RKO (cell line): ENCODE measurements at places on chromosomes 5 and 9.

DNA sequence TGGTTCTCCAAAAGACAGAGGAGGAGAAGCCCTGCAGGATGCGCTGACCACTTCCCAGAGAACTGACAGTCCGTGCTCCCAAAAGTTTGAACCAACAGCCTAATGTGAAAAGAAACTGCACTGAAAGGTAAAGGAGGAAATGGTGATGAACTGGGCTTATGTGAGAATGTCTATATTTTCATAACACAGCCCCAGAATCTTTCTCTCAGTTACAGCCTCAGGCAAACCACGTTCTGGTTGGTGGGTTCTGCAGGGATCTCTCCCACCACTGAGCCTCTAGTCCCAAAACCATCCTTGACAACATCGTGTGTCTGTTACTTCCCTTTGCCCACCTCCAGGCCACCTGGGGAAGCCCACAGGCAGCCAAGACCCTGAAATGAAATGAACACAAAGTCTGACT is 23.9 kb downstream of the SPARC start:
- no peak for DNase-seq

DNA sequence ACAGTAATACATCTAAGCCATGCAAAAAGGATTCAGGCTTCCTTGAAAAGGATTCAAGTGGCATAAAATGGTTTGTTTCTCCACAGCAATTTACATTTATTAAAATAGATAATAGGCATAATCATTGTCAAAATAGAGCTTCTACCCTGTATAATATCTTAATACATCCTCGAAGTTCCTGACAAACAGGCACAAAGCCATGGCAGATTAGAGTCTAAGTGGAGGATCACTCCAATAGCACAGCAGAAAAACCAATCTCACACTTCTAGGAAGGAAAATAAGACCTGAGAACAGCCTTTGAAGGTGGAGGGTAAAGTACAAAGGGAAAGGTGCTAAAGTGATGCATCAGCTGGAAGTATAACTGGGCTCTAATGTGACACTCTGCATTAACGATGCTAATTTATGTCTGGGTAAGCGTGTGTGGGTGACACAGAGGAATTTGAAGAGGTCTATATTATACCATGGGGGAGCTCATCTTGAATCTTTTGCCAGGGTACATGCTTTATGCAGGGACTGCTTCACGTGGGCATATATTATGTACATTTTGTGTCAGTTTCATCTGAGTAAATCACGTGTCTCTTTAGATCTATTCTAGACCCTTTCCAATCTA is 28.8 kb downstream of the PPP2R2B start:
- no peak for DNase-seq

GRCh38 chr9:97372580-97372979 is 39.3 kb upstream of the TDRD7 start:
- DNase-seq, result no peak

DNA sequence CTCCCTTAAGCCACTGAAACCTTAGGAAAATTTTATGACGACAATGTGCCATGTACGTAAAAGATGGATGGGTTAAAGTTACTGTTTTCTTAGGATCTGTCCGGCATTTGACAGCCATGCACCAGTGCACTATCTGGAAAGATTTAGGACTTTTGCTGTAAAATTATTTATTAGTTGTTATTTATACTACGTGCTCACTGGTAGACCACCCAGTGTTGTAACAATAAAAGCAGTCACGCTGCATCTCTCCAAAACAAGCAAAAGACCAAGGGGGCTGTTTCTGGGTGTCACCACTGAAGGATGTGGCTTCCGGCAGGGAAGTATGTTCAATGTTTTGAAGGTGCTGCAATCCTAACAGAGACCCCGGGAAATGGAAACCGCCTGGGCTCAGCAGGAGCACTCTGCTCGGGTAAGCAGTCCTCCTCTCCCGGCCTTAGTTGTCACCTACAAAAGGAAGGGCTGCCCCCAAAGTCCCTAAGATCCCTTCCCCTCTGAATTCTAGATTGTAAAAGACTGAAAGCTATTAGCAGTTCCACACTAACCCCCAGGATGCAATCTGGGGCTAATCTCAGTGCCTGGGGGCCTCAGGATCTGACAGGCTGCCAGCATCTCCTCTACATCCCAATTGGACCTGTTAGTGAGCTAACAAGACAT is 38.6 kb downstream of the SAXO1 start:
- DNase-seq, result no peak

- peak; percentile 80 for DNase-seq
Observed at GRCh38 chr9:16385590-16385989, 484.9 kb downstream of the BNC2 start.

- no peak for DNase-seq
Observed at GRCh38 chr5:135534609-135535419, 950 bp downstream of the NEUROG1 start.

DNA sequence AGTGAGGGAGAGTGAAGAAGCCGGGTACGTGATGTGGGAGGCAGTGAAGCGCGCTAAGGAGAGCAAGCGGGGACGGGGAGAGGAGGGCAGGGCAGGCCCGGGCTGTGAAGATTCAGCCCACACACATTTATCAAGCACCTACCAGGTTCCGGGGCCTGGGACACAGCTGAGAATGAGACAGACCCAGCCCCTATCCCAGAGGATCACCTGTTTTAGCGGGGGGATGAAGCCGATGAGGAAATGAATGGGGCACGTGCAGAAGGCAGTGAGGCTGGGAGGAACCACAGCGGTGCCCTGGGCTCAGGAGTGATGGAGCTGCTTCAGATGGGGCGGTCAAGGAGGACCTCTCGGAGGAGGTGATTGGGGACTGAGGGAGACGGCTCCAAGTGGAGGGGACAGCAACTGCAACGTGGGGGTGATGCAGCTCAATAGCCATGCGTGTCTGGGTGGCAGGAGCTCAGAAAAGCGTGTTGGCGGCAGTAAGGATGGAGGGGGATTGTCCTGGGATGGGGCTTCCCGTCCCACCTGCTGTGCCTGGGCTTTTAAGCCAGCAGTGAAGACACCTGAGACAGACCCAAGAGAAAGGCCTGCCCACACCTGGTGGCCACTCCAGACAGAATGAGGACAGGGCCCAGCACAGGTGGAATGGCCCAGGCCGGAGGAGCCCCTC is 77.5 kb upstream of the UNC5A start:
- DNase-seq, result no peak

DNA sequence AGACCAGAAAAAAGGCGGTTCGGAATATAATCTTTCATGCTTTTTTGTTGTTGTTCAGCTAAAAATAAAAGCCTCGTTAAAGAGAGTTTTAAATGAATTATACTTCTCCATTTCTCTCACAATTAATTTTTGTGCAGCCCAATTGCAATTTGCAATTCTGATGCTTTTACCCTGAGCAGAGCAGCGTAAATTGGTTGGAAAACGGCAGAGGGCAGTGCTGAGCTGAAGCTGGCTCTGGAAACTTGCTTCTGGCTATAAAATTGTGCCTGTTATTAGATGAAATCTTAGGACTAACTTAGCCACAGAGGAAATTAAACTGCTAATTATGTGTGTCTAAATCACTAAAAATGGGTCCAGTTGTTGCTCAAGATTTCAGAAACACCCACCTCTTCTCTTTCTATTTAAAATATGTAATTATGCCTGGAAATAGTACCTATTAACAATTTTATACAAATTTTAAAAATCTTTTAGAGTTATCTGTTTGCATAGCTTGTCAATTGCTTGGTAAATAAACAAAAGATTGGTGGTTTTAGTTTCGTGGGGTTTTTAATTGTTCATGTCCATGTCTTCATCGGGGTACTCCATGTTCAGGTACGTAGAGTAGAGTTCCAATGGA is 441.8 kb upstream of the TLE4 start:
- peak; percentile 47 for DNase-seq

DNA sequence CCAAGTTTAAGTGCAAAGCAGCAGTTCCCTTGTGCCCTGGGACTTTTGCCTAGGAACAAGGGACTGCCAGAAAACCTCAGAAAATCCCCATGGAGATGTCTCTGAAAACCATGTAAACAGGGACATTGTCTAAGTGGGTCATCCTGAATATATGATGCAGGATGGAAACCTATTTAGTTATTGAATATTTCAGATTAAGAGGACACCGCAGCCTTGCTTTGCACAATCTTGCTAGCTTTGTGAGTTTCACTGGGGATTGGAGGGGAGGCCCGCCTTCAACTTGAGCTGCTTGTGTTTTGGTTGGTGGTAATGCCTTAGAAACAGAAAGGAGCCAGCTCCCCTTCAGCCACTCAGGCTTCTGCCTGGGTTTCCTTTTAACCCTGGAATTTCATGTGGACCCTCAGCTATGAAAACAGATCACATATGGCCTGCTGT is 112.8 kb downstream of the C9orf152 start:
- DNase-seq, result no peak

DNA sequence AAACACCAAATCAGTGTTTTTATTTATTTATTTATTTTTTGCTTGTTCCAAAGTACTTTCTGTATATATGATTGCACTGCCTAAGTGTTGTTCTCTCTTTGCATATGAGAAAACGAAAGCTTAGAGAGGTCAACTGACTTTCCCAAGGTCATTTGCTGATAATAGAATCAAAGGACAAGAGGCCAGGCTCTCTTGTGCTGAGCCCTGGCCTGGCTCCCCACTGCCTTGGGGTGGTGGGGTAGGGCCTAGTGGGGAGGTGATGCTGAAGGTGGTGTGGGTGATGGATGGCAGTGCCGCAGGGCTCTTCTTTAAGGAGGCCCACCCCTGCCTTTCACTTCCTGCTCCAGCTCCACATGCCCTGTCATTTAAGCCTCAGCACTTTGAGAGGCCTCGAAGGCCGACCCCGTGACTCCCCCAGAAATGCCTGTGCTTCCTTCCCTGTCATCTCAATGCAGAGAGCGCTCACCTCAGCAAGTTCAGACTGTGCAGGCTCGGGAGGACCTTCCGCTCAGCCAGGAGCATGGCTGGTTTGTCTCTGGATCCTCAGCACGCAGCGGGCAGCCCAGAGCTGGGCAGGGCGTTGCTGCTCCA is 59.5 kb downstream of the SMIM23 start:
- no peak for DNase-seq

DNA sequence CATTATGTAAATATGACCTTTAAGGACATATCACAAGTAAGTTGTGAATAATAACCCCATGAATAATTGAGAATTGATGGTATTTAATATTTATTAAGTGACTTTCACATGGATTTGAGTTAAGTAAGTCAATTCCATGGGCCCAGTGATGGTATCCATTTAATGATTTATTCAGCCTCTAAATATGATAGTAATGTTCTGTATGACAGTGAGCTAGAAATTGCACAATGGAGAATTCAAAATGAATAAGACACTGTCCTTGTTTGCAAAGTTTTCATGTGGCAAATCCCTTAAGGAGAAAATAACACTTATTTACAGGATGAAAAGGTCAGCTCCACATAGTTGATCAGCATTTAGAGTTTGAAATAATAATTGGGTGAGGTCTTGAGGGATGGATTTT is 160.7 kb downstream of the PDE4D start:
- DNase-seq, result no peak

DNA sequence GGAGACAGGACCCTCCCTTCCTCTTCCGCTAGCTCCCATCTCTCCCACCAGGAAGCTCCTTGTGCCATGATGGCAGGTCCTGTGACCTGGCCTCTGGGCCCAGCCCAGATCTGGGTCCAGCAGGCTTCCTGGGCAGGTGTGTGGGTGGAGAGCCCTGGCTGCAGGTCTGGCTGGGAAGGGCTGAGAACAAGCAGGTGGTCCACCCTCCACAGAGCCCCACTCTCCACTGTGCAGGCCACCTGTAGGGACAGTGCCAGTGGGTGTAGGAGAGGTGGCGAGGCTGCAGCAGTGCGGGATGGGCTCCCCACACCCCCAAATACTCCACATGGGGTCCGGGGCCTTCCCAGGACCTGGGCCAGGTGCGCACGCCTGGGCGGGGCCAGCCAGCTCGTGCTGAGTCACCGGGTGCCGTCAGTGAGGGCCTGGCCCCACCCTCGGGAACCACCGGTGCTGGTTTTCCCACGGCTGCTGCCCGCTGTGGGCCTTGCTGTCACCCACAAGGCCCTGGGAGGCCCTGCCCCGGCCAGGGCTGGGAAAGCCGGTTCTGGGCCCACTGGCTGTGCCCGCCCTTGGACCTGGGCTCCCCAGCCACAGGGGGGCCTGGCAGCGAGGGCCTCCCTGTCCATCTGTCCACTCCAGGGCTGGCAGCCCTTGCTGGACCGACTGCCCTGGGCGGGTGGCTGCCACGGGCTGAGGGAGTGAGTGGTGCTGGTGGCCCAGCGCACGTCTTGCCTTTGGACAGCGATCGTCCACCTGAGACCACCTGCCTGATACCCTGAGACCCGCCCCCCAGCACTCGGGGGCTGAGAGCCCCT is 9.3 kb upstream of the NRARP start:
- DNase-seq, result no peak

DNA sequence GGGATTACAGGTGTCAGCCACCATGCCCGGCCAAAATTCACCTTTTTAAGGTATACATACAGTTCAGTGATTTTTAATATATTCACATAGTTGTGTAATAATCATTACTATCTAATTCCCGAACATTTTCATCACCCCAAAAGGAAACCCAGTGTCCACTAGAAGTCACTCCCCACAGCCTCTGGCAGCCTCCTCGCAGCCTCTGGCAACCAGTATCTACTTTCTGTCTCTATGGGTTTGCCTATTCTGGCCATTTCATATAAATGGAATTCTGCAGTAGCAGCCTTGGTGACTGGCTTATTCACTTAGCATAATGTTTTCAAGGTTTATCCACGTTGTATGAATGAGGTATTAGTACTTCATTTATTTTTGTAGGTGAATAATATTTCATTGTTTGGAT is 59.0 kb downstream of the UBAP1 start:
- DNase-seq, result no peak

- DNase-seq, result peak; percentile 16
Observed at GRCh38 chr9:126327714-126328185, 1.1 kb downstream of the MVB12B start.
